ENCODE measurements at places on chromosomes 5 and 9.

DNA sequence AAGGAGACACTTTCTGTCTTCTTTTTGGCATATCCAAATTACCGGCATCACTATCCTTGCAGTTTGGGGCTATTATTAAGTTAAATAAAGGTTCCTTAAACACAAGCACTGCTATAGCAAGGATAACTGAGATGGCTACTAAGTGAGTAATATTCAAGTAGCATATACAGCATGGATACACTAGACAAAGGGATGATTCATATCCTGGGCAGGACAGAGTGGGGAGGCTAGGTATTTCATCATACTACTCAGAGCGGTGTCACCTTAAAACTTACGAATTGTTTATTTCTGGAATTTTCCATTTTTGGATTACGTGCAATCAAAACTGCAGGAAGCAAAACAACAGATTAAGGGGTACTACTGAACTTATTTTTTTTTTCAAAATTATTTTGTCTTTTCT lies 54.1 kb downstream of the FER start:
- DNase-seq = no peak

- peak; percentile 39 for DNase-seq
These were observed 13.4 kb downstream of the ABLIM3 start for GRCh38 chr5:149154650-149155049.

DNA sequence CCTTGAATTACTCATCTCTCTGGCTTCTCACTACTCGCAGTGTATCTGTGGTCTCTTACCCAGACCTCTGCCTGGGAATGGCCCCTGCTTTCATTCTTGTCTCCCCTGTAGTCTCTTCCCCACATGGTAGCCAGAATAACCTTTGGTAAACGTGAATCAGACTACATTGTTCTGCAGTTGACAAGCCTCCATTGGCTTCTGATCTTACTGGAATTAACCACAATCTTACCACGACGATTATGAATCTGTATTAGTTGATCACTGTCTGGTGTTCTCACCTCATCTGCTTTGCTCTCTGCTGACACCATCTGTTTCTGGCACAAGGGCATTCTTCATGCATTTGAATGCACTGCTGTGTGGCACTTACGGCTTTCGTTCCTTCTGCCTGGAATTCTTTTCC lies 781.2 kb downstream of the MTRR start:
- DNase-seq = no peak

- DNase-seq = no peak
These were observed 28.8 kb downstream of the ASS1 start for GRCh38 chr9:130473566-130473965.

- DNase-seq = no peak
These were observed 151.8 kb downstream of the HSPA4 start for GRCh38 chr5:133203317-133204305.

DNA sequence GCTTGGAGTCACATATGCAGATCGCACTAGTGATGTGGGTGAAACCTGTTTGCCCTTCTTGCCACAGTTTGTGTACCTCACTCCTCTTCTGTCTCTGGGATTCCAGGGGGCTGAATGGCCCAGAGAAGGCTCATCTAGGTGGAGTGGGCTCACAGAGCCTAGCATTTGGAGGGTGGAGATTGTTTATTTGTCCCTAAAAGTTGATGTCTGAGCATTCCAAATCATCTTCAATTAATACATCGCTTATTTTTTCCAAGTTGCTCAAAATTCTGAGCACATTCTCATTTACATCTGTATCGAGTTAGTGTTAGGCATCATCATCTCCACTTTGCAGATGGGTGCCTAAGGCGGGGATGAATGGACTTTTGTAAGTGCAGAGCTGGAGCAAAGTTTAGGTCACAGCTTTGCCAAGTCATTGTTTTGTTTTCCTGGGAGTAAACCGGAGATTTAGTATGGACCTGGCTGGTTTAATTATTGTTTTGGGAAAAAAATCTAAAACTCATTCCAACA lies 2.0 kb downstream of the ABL1 start:
- DNase-seq = no peak

DNA sequence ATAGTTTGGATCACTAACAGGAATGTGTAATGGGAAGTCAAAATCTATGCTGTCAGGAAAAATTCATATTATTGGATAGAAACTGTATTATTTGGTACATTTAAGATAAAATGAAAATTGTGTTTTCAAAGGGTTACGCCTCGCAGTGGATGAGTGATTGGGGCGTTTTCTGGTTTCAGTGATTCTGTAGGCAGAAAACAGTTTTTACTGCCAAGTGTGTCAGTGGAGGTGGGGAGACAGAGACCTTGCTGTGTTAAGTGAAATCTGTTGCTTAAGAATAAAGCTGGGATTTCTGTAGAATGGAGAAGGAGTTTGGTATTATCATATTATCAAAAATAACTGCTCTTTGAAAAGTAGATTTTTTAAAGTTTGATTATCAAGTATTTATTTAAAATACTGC lies 69.7 kb downstream of the GHR start:
- DNase-seq = no peak

GRCh38 chr5:113235884-113236283 lies 198.9 kb downstream of the TSSK1B start:
- DNase-seq = no peak

GRCh38 chr9:86488794-86489193 lies 134.6 kb upstream of the TUT7 start:
- no peak for DNase-seq

DNA sequence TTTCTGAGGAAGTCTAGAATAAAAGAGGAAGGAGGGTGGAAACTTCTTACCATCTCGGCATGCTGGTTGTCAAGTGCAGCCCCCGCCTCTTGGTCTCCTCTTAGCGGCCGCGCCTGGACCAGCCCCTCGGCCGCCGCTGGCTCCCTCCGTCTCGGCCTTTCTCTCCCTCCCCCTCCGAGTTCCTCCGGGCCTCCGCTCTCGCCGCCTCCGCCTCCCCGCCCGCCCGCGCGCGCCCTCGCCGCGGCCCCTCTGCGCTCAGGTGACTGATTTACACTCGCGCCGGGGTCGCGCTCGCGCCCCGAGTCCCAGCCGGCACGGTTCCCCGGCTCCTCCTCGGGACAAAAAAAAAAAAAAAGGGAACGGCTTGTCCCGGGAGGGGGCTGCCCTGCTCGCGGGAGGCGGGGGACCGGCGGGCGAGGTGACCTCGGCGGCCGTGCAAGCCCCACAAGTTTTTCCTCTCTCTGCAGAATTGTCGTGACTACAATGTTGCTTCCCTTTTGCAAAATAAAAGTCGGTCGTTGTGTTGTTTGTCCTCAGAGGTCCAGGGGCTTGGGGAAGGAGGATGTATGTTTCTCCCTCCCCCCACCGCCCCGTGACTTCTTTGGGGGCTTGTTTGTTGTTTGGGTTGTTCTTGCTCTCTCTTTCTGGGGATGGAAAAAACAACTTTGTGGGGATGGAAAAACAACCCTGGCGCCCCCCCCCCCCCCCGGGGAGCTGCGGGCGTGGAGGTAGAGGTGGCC lies at the start of gene BNC2:
TSS of gene BNC2 (minus strand) at position 75 of the 740 bp plus-strand sequence. CDS start at position 53, 22 bp downstream.
- no peak for DNase-seq

- DNase-seq = no peak
These were observed 168.9 kb upstream of the NFIB start for GRCh38 chr9:14482856-14483255.

- no peak for DNase-seq
These were observed at the start of gene SLIT3 for GRCh38 chr5:169300468-169301385. Gene SLIT3, minus strand, starts transcription at chr5:169301139. Its CDS starts 430 bp downstream, at chr5:169300709.

GRCh38 chr5:136053336-136054141 lies 24.8 kb downstream of the TGFBI start:
- DNase-seq = no peak

GRCh38 chr5:113117543-113118115 lies 141.0 kb downstream of the DCP2 start:
- DNase-seq = no peak

- no peak for DNase-seq
These were observed 25.9 kb upstream of the DAPK1 start for GRCh38 chr9:87471746-87472145.

DNA sequence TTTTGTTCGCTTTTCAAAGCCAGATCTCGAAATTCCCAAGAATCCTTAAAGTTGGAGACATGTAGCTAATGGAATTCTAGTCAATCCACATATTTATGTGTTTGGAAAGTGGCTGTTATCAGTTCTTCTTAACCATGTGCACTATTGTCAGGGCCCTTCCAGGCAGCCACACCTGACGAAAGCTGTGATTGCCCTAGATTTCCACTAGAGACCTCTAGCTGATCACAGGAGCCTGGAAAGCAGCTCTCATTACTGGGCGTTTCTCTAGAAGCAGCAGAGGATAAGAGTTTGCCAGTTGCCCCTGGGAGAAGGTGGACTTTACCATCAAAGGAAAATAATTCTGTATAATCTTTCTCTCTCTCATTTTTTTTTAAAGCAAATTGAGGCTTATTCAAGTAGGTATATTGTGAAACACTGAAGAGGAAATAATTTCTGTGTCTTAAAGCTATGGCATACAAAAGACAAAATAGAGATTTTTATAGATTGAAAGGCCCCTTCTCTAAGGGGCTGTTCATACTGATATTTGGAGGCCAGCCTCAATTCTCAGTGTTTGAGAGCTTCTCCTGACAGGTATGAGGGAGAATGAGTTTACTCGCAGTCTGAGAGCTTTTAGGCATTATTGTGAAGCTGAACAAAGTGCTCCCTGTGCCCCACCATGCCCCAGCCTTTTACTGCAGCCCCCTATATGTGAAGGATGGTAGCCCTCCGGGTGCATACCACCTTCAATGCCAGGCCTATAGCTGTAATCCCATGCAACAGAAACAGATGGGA lies 405.4 kb upstream of the ACTBL2 start:
- no peak for DNase-seq

DNA sequence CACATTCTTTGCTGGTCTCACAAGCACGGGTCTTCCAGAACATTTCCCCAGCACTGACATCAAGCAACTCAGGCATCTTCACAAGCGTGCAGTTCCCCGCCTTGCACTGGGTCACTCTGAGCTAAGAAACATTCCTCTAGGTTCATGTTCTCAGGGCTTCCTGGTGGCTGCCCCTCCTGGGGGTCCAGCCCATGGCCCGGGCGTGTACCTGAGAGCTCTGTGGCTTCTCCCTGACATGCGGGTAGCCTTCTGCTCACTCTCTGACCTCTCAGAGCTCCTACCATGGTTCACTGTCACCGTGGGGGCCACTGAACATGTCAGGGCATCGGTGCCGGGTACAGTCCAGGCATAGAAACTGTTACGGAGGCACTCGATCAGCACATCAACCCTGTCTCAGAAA lies 87.5 kb downstream of the OLFM1 start:
- no peak for DNase-seq

- DNase-seq = no peak
These were observed 95.6 kb downstream of the PALM2AKAP2 start for GRCh38 chr9:109875495-109876129.

GRCh38 chr5:3348576-3349535 lies 246.8 kb upstream of the IRX1 start:
- no peak for DNase-seq

DNA sequence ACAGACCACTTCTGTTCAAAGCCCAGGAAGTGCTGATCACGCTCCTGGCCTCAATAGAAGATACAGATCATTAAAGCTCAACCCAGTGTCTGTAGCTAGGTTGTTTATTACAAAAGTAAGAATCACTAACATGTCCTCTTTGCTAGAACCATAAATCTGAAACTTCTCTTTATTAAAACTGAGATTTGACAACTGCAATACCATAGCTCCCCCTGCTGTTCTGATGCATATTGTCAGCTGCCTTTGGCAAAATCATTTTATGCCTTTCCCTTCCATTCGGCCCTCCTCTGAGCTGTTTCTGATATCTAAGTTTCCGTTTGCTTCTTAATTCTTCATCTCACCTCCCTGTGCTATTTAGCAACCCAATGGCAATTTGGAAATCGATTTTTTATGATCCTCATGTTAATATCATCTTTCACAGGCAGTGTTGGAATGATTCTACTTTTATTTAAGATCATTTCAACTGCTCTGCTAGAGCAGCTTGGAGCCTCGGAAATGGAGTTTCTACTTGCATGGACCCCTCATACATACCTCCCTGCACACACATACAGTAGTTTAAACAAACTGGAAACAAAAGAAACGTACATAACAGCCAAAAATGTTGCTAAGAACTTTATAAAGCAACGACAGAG lies 998.8 kb downstream of the MAT2B start:
- no peak for DNase-seq

DNA sequence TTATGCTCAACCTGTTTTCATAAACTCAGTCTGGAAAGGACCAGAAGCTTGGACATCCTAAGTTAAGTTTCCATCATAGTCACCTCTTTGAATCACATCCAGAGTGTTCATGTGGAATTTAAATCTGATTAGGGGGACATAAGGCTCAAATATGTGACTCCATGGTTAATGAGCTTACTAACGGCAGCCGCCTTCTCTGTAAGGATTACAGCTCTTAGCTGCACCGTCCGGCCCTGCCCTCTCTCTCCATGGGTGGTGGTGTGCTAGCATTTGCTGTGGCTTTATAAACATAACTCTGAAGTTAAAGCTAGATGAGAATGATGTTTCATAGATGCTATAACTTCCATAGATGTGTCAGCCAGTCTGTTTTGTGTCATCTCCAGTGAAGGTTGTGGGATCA lies 156.5 kb downstream of the TRIO start:
- DNase-seq = no peak

- no peak for DNase-seq
These were observed 164.0 kb downstream of the CARTPT start for GRCh38 chr5:71882826-71883741.

DNA sequence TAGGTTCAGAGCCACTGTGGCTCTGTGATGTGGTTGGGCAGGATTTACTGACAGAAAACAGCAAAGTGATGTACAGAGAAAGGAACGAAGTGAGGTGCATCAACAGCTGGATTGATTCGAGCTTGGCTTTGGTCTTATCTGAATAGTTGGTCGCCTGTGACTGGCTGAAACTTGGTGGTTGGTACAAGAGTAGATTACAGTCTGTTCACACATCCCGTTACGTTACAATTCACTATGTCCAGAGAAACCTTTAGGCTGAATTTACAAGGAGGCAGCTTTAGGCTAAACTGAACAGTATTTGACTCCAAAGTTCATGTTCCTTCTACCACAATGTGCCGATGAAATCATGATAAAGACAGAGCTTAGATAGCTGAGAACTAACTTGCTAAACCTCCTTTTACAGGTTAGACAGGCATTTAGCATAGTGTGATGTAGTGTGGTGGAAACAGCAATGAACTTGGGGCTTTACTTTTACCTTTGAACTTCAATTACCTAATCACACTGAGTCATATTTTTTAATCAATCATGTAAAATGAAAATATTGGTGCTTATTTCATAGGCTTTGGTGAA lies 210.2 kb upstream of the PUM3 start:
- no peak for DNase-seq

DNA sequence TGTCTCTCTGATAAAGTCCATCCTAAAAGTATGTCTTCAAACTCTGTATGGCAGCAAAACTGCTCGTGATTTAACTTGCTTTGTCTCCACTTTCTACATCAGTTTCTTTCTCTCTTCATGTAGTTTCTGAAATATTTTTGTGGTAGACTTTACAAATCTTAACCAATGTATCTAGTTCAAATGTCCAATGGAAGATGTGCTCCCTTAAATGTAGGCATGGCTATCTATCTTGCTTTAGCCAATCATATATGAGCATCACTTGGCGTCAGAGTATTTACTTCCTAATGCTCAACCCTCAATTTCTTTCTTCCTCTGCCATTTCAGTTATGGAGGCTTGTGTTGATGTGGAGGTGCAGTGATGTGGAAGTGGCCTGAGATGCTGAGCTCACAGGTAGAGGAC lies 206.1 kb upstream of the ZNF608 start:
- DNase-seq = no peak

Measured in NCI-H187 treated with DMSO at 0.1 percent for 48 hours (cell line).